ENCODE measurements at places on chromosomes 6 and 20.

GRCh38 chr6:90846824-90847223 lies 260.0 kb upstream of the MAP3K7 start:
- no peak for DNase-seq

GRCh38 chr20:17860301-17861197 lies 108.0 kb downstream of the SNX5 start:
- no peak for DNase-seq

GRCh38 chr6:161418463-161418945 lies 144.6 kb upstream of the AGPAT4 start:
- DNase-seq, result peak; percentile 68

- DNase-seq, result peak; percentile 32
Measured at GRCh38 chr6:159416891-159417560, 247.8 kb downstream of the FNDC1 start.

- no peak for DNase-seq
Measured at GRCh38 chr6:31776485-31776988, 591 bp downstream of the VWA7 start.

DNA sequence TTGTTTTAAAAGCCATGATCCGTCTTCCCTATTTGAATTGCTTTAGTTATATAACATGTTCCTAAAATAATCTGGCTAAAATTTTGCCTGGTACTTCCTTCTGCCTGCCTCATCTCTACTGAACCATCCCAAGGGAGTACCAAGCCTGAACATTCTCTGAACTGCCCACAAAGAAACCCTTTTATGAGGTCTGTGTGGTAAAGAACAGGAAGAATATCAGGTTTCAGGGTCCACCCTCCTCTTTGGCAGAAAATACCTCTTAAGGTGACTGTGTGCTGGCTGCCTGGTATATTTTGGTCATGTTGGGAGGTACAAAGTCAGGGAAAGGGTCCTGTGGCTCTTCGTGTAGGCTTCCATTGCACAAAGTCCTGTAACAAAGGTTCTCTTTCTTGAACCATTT lies 574.1 kb upstream of the CHD6 start:
- DNase-seq, result no peak

- no peak for DNase-seq
Measured at GRCh38 chr20:49785852-49786175, 26.8 kb upstream of the SLC9A8 start.

DNA sequence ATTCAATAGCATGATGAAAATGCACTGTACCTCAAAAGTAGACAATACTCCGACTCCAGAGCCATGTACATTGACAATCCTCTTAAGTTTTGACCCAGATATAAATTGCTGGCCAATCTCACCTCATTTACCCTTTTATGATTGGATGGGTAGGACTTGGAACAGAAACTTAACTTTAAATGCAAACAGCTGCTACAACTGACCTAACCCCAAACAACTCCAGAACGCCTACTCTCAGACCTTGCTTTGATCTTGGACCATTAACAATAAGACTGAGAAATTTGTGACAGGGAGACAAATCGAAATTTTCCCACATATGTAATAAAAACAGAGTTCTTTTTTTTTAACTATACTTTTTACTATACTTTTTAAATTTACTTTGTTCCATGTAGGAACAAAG lies 200.5 kb upstream of the MCHR2 start:
- no peak for DNase-seq

- peak; percentile 58 for DNase-seq
Measured at GRCh38 chr20:36273414-36274180, 32.5 kb upstream of the DLGAP4 start.

DNA sequence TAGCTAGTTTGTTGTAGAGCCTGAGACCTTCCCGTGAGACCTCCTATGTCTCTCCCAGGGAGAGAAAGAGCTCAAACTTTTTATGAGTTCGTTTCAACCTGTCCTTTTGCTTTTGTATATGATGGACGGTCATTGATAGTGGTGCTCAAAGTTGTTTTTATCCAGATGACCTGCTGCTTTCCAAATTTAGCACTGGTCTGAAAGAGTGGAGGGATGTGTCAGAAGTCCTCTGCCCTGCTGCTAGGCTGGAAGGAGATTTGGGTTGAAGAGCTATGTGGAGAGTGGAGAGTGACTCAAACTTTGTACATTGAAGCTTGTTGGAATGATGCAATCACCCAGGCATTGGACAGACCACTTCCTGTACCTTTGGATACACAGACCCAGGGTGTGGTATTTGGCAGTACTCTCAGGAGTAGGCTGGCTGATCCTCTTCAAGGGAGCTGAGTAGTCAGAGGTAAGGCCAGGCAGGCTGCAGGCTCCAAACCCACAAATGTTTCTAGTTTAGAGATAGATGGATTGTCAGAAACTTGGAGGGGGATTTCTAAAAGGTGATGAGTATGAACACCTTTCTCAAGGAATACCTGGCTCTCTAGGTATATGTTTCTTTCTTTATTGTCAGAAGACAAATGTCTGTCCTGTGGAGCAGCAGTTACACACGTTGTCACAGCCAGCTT lies 49.4 kb upstream of the RREB1 start:
- DNase-seq, result peak; percentile 87

GRCh38 chr6:167350731-167351655 lies 26.1 kb downstream of the TTLL2 start:
- DNase-seq, result peak; percentile 40

- DNase-seq, result no peak
Measured at GRCh38 chr6:136968837-136969236, 46.7 kb downstream of the SLC35D3 start.

GRCh38 chr6:61210549-61210948 lies 1075.5 kb downstream of the KHDRBS2 start:
- DNase-seq, result no peak

DNA sequence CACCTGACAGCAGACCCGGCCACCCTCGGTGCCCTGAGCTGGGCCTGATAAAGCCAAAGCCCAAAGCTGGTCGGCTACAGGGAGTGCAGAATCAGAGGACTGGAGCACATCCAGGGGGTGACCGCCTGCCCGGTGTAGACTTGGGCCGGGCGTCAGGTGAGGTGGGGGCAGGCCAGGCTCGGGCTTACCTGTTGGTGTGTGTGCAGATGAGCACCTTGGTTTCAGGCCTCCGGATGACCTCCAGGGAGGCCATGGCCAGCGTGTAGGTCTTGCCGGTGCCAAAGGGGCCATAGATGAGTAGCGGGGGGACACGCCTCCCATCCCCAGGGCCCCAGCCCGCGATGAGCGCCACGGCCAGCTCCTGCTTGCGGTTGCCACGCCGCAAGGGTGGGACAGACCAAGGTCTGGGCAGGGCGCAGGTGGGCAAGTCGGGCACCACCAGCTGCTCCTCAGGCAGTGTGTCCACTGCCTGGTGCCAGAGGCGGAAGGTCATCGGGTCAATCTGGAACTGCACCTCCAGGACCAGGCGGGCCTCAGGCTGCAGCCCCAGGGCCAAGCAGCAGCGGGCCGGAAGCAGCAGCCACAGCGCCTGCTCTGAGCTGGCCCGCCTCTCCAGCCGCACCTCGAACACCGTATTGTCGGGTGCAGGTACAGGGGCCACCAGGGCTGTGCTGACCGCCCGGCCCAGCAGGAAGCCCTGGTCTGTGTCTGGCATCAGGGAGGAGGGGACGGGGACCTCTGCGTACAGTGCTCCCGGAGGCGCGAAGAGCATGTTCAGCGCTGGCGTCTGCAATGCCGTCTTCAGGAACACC lies 5.7 kb downstream of the HELZ2 start:
- DNase-seq, result no peak

GRCh38 chr6:56642366-56643261 lies at the start of gene DST:
DST (minus strand) TSS chr6:56642889.
- DNase-seq, result peak; percentile 85

DNA sequence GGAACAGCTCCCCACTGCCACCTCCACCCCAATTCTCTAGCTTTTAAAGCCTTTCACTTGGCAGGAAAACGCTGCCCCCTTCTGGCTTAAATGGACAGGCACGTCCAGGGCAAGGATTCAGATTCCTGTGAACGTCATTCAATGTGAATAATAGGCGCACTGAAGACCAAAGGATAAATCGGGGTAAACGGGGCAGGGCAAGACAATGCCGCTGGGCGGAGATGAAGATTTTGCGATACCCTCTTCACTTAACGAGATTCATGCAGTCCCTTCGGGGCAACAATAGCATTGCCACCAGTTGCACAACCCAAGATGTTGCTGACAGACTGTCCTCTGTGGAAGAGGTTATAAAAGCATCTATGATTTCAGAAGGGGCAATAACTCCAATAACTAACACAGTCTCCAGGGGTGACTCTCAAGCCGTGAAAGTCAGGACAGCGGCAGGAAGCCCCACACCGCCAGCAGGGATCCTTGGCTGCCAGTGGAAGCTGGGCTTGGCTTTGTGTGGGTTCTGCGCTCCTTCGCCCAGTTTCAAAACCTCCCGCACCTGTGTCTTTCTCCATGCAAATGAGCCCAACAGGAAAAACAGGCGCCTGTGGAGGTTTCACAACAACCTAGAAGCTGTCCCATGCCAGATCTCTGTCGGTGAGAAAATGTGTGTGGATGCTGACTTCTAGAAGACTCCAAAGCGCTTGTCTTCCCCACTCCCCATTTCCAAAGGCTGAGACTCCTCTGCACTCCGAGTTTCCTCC lies 291.8 kb downstream of the BMP7 start:
- peak; percentile 79 for DNase-seq

DNA sequence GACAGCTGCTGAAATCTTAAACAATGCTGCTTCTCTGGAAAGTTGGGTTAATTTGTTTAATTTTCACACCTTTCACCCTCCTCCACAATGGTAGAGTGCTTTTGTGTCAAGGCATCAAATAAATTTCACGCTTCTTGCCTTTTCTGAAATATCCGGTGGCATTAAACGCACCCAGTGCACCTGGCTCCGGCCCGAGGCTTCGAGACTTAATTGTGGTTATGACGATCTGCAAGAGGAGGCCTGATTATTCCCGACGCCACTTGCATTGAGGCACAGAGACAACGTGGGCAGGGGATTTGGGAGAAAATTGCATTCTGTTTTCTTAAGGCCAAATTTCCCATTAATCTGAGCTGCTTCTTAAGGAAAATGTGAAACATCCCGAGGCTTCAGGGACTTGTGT lies 152.2 kb downstream of the CDH4 start:
- DNase-seq, result no peak

DNA sequence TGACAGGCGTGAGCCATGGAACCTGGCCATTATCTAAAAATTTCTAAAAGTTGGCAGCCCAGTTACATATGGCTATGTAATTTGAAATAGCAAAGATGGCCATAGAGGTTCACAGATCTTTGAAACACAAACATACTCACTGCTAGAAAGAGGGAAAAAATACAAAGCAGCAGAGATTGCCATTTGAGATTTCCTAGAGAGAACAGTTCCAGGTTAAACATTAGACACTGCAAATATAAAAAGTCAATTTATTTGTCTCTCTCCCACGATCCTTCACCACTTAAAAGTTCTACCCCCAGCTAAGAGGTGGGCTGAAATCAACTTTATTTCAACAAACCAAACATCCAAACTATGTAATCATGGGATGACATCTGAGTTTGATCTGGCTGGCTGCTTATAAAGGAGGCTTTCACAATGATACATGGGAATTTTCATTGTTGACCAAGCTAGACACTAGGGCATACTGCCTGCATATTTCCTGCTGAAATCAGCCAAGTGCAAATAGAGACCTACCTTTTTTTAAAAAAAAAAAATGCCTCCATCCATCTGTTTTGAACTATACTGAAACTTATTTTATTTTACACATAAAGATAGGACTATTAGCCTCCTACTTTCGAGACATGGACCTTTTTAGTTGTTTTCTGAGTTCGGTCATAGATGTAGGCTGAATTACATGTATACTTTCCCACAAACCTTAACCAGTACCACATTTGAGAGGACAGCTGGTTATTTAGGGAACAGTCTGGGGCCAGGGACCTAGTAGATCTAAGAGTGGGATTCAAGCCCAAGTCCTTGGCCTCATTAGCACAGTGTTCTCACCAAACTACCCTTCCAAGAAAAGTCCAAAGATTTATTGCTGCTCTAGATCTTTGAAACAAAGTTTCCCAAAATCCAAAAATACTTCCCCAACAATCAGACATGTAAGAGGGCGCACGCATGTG lies 16.6 kb downstream of the DCDC2 start:
- DNase-seq, result no peak

GRCh38 chr20:7231303-7231702 lies 463.8 kb downstream of the BMP2 start:
- DNase-seq, result no peak

- DNase-seq, result no peak
Measured at GRCh38 chr6:11218102-11218442, 14.4 kb downstream of the NEDD9 start.

- DNase-seq, result no peak
Measured at GRCh38 chr6:89438248-89438647, 5.3 kb downstream of the ANKRD6 start.

DNA sequence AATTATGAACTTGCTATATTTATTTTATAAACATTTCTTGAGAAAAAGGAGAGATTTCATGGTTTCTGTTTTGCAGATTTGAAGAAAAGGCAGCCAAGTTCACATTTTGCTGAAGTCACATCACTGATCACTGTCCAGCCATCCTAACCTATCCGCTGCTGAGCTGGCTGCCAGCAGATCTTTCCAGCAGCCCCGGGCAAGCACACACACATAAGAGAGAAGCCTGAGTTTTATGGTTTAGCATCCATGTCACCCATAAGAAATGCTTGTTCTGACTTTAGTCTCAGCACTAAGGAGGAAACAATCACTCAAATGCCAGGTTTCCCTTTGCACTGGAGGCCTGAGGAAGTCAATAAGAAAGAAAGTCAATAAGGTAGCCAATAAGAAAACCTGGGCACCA lies 287.1 kb downstream of the SMOC2 start:
- no peak for DNase-seq

- peak; percentile 56 for DNase-seq
Measured at GRCh38 chr20:45100563-45101245, at the start of gene KCNS1. KCNS1 (minus strand) TSS chr20:45101127; CDS start chr20:45099236, 1,891 bp downstream.

GRCh38 chr20:10637031-10637559 lies 36.7 kb downstream of the JAG1 start:
- DNase-seq, result peak; percentile 73

DNA sequence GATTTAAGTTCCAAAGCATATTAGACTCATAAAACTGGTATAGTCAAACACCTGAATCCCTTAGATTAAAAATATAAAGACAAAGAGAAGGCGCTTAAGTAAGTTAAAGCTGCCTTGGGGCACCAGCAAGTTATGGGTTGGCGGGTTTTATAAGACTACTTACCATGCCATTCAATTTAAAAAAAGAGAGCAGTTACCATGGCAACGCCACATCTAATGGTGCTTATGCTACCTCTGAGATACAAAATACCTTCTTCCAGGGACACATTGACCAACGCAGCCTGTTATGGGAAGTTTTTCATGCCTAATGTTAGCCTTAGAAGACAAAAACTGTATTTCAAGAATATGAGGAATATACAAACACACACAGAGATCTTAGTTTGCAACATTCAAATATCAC lies 713.6 kb downstream of the RNF144B start:
- DNase-seq, result no peak

GRCh38 chr6:138873191-138873590 lies 77.3 kb downstream of the ECT2L start:
- no peak for DNase-seq

GRCh38 chr20:46240065-46240464 lies 68.2 kb downstream of the CDH22 start:
- no peak for DNase-seq

GRCh38 chr6:159181914-159182313 lies 12.7 kb downstream of the FNDC1 start:
- no peak for DNase-seq

- DNase-seq, result no peak
Measured at GRCh38 chr6:14759976-14760672, 485.7 kb upstream of the JARID2 start.

Measured in AG20443 (cell line).